ENCODE measurements at places on chromosomes 12 and 14.

DNA sequence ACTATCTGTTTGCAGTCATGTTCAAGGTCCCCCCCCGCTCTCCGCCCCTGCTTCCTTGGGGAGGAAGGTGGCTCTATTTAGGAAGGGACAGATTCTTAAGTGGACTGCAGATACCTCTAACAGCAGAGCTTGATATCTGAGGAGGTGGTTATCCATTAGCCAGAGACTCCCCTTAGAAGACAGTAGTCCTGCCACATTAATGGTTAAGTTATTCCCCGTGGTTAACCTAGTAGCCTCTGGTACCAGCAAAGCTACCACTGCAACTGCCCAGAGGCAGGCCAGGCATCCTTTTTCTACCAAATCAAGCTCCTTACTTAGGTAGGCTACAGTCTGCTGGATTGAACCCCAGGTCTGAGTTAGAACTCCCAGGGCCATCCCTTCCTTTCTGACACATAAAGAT lies 162.1 kb upstream of the AVPR1A start:
- no peak for DNase-seq

DNA sequence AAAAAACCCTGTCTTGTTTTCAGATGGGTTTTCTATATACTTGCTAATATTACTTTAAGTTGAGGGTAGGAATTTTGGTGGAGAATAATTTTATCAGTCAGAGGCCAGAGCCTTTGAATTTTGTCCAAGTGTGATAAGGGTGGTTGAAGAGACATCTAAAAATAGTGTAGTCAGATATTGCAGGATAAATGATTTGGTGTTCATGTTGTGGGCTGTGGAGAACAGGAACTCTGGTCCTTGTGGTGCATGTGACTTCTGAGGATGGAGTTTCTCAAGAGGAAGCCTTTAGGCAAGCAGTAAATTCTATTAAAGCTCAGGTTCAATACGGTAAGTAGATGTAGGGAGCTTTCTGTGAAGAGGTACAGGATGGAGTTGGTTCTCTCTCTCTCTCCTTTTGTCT lies 2.8 kb downstream of the ADAM21 start:
- no peak for DNase-seq

GRCh38 chr12:121420109-121420508 lies 20.2 kb downstream of the RNF34 start:
- DNase-seq = no peak

DNA sequence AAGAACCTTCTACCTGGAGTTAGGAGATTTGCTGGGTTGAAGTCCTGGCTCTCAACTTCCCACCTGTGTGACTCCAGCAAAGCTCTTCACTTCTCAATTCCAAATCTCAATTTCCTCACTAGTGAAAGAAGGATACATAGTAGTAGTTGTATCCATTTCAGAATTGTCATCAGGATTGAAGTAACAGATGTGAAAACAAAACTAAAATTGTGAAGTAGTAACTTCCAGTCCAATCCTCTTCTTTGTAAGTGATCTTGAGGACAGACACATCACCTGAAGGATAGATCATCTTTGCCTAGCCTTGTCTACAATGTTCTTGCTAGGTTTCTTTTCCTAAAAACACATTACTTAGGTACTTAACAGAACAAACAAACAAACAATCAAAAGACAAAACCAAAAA lies 1.2 kb upstream of the LRRK2 start:
- DNase-seq = no peak

DNA sequence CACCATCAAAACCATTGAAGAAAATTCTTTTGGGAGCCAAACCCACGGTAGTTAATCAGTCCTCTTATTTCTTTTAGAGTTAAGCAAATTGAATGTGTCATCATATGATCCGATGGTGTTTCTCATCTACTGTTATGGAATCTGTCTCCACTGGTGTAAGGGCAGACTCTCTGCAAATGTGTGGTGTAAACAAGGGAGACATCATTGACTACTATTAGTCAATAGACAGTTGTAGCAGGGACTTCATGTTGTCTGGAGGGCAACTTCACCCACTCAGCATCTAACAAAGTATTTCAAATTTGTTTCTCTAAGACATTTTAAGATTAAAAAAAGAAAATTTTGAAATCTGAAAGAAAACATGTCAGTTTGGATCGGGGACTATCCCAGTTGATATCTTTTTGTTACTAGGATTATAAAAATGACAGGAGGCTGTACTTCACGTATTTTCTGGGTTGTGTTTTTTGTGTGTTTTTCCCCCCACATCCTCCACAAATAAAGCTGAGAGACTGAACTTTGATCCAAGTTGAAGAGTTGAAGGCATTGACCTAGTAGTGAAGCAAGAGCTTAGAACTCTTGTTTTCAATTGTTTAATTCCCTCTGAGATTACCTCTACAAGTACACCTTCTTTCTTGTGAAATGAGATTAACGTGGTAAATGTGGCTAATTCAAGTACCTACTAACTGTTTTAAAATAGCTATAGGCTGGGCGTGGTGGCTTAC lies 4.0 kb downstream of the GOLGA5 start:
- DNase-seq = no peak

DNA sequence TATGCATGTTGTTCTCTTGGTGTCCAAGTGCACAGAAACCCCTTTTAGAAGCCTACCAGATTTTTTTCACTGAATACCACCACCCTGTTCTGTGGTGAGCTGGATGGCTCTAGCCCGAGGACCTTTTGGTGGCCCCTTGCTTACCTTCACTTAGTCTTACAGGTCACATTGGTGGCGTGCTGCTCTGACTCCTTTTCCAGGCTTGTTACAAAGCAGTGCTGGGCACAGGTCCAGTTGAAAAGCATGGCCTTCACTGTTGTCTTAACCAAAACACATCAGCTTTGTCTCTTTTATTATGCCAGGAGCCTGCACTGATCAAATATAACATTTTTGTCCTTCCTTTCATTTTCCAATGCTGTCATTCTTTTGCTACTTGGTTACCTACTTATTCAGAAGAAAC lies 43.6 kb upstream of the ARHGAP5 start:
- DNase-seq = no peak

DNA sequence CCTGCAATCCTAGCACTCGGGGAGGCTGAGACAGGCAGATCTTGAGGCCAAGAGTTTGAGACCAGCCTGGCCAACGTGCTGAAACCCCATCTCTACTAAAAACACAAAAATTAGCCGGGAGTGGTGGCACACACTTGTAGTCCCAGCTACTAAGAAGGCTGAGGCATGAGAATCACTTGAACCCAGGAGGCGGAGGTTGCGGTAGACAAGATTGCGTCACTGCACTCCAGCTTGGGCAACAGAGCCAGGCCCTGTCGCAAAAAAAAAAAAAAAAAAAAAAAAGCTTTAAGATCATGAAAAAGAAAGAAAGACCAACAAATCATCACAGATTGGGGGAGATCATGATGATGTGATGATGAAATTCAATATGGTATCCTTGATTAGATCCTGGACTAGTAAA lies 30.6 kb downstream of the WDR89 start:
- no peak for DNase-seq
